ENCODE measurements at places on chromosomes 11 and 22.
A peak's percentile ranks its signal among the peaks of the same experiment; 100 is the strongest.

DNA sequence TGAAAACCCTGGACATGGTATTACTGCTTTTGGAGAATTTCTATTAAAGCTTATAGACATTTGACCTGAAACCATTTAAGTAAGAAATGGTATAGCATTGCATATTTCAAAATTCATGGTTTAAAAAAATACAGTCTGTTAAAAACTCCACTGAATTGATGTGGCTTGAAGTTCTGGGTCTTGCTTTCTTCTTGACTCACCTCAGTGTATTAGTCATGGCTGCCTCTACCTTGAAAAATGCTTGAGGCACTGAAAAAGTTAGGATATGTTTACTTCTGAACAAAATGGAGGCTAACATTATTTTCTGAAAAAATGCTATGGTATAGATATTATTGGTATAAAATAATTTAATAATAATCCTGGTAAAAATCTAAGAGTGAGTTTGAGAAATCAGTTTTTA, 349.2 kb downstream of the AASDHPPT start:
- no peak for DNase-seq

GRCh38 chr11:31714840-31715239, 96.3 kb downstream of the PAX6 start:
- DNase-seq, result no peak

GRCh38 chr11:117192401-117192875, 6.7 kb upstream of the TAGLN start:
- no peak for DNase-seq

- peak; percentile 45 for DNase-seq
Measured at GRCh38 chr11:29309992-29310391, 706.8 kb downstream of the KCNA4 start.

GRCh38 chr22:44133161-44133560, 47.6 kb upstream of the PARVG start:
- DNase-seq, result no peak

GRCh38 chr11:22780952-22781593, 48.5 kb downstream of the SVIP start:
- no peak for DNase-seq

Data from A172 (cell line).